Thoracic aorta (tissue), 2 donors: ENCODE measurements at places on chromosomes 1 and 21. TPM values are rescaled to one million over a fixed set of nuclear protein-coding genes. Genes with fewer than 3 reads are reported as not detected.

The CIART gene
- 5.2 TPM for total RNA-seq

The SLAMF1 gene
- total RNA-seq = 1.8 TPM

The LYSMD1 gene
- 8.7 TPM for total RNA-seq

The HCRTR1 gene
- not detected for total RNA-seq

The PAQR6 gene
- 2.5 TPM for total RNA-seq

The PCP4 gene
- 5.4 TPM for total RNA-seq
